ENCODE measurements at places on chromosomes 12 and 14.

GRCh38 chr14:33435911-33436689, 497.4 kb downstream of the NPAS3 start:
- peak; percentile 60 for DNase-seq

DNA sequence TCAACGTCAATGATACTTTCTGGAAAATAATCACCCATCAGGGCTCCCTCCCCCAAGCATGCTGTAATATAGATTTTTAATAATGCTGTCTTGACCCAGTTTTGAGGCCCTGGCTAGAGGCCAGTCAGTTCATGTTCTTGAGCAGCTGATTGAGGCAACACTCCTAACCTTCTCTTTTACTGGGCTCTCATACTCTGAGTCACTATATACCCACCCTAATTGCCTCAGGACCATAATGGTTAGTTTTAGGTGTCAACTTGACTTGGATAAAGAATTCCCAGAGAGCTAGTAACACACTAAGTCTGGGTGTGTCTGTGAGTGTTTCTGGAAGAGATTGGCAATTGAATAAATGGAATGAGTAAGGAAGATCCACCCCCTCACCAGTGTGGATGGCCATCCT, 527.0 kb upstream of the ATP2B1 start:
- no peak for DNase-seq

DNA sequence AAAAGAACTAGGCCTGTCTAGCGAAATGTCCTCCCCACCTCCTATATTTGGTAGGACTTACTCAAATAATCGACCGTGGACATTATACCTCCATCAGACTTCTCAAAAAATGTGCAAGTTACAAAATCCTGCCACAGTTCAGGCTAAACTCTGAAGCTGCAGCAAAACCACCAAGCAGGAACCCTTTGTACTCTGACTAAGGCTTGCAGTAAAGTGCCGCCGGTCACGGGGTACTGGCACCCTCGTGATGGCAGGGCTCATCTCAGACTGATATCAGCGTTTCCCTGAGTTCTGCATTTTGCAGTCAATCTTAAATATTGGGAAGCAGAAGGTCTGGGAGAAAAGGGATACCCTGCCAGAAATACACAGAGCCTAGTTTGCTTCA, 17.1 kb downstream of the SLC11A2 start:
- DNase-seq, result peak; percentile 80

- peak; percentile 38 for DNase-seq
These were observed 22.4 kb upstream of the CLEC2D start for GRCh38 chr12:9646794-9647781.

DNA sequence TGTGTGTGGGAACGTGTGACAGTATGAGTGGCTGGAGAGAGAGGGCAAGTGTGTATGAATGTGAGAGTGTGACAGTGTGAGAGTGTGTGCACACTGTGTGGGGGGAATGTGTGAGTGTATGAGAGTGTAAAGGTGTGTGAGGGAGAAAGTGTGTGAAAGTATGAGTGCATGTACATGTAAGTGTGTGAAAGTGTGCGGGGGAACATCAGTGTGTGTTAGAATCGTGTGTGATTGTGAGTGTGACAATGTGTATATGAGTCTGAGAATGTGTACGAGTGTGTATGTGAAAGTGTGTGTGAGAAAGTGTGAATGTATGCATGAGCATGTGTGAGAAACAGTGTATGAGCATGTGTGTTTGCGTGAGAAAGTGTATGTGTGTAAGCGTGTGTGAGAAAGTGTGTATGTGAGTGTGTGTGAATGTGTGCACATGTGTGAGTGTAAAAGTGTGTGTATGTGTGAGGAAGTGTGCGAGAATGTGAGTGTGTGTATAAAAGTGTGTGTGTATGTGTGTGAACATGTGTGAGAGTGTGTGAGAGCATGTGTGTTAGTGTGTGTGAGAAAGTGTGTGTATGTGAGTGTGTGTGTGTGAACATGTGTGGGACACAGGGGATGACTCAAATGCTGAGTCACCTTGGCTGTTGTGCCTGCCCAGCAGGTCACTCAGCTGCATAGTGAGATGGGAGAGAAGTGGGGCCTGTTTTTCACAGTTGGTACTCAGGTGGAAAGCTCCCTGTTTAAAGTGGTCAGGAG, 220.5 kb upstream of the TBX3 start:
- no peak for DNase-seq

DNA sequence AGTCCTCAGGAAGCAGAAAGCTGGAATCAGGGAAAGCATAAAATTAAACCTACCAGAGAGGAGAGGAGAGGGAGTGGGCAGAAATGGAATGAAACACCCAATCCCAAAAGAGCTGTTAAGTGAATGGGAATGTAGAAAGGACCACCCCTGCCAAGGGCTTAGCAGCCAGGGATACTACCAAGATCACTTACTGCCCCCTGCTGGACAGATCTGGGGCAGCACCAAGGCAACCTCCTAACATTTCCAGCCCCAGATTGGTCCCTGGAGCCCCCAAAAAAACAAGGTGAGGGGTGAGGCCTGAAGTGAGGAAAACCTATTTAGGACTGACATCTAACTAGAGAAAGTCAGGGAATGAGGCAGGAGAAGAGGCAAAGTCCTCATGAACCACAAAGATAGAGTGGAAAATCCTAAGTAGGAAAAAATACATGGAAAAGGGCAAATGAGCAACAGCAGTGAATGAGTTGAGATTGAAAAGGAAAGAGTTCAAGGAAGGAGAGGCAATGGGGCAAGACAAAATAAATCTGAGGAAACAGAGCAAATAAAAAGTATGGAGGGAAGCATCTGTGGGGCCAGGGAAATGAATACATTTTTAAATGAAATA, 11.2 kb upstream of the FKBP11 start:
- peak; percentile 85 for DNase-seq

DNA sequence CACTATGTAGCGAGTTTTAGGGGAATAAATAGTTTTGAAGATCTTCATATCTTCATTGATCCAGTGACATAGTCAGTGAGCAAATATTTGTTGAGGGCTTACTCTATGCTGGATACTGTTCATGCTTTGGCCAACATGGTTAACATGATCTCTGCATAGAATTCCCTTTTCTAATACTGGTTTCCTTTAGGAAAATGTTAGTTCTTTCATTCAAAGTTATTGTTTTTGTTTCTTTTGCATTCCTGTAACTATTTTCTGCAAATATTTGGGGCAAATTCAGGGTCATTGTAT, 226.5 kb downstream of the C12orf50 start:
- DNase-seq, result no peak

DNA sequence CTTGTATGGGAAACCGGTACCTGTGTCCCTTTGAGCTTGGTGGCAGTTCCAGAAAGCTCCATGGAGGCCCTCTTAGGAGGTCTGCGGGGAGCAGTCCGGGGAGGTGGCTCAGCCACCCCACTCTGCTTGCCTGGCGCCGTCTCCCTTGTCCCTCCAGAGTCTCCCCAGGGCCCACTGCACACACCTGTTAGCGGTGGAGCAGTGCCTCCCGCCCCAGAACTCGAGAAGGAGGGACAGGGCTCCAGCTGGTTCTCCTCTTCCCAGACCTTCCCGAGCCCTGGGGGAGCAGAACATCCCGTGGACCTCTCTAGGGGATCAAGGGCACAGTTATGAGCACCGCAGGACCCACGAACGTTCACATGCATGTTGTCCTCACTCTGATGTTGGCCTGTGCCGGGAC, 10.8 kb downstream of the ASPG start:
- DNase-seq, result no peak

DNA sequence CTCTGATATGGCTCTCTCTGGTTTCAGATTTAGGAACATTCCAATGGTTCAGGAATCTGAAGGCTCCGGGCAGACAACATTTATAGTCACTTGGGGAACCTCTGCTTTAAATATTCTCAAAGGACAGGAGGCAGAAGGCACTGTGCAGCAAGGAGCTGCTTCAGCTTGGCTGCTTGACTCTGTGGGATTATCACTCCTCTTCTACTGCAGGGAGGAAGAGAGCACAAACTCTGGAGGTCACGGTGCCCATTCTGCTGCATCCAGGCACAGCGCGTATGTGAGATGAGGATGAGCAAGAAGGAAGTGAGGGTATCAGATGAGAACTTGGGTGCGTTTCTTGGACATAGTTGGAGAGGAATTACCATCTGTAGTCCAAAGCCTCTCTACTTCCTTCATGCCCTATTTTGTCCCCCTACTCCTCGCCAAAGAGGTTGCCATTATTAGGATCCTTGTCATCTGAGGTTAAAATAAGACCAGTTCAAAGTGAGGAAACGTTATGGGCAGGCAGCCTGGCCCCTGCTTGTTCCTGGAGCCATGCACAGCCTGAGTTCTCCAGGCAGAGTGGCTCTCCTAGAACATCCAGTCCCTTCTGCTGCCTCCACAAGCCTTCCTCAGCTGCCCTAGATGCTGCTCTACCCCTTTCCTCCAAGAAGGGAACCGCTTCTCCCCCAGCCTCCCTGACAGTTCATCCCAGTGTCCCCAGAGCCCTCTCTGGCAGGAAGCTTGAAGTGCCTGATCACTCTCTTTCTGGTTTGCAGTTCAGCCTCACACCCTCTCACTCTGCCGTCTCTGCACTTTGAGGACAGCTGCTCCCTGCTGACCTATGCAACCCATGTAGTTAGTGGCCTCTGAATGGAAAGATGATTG, 12.5 kb downstream of the FGF6 start:
- DNase-seq, result no peak

GRCh38 chr12:29241821-29242591, 92.9 kb downstream of the FAR2 start:
- DNase-seq, result peak; percentile 93

GRCh38 chr14:78228702-78229327, 58.6 kb downstream of the NRXN3 start:
- no peak for DNase-seq

- DNase-seq, result no peak
These were observed 250.4 kb downstream of the FOXN3 start for GRCh38 chr14:89166633-89167032.

DNA sequence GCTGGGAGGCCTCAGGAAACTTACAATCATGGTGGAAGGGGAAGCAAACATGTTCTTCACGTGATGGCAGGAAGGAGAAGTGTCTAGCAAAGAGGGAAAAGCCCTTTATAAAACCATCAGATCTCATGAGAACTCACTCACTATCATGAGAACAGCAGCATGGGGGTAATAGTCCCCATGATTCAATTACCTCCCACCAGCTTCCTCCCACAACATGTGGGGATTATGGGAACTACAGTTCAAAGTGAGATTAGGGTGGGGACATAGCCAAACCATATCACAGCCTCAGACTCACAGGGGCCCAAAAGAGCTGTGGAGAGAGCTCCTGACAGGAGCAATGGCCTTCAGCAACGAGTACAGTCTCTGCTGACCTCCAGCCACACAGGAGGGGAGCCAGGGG, 151.4 kb downstream of the GXYLT1 start:
- DNase-seq, result no peak

- DNase-seq, result no peak
These were observed 15.6 kb upstream of the TTC7B start for GRCh38 chr14:90831821-90832220.

DNA sequence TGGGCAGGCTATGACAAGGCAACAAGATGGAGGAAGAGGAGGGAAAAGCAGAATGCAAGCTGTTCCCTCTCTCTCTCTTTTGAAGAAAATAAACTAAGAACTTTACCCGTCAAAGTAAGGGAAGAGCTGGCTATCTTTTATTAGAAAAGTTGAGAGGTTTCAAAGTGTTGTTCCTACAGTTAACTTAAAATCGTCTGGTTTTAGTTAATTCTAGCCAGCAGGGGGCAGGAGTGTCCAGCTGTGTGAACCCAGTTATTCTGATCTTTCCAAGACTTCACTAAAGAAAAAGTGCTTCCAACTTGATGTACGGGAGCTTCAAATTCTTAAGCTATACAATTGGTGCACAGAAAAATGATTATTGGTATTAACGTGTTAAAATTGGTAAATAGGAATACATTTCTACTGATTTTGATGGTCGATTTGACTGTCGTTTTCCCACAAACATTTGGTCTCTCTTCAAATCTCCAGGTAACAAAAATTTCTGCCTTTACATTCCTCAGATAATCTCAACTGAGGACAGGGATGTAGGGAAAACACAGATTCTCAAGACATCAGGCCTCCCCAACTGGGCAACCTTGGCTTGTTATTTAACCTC, 28.4 kb upstream of the MON2 start:
- peak; percentile 81 for DNase-seq

DNA sequence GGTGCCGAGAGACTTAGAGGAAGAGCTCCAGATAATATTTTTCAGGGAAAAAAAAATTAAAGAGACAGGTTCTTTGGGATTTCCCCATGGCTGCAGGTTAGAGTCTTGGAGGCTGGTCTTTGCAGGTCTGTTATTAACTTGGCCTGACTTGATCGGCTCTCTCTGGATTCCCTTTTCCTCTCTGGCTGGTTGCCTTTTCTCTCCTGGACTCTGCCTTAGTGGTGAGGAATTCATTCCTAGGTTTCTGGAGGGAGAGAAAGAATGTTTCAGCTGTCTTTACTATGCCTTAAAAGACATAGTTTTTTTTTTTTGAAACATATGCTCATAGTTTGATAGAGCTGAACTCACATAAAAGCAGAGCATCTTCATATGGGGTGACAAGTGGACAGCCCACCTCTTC, 336.3 kb downstream of the BMP4 start:
- DNase-seq, result no peak

GRCh38 chr12:91441246-91441645, 258.6 kb upstream of the DCN start:
- DNase-seq, result no peak

- no peak for DNase-seq
These were observed 183.8 kb upstream of the HMGA2 start for GRCh38 chr12:65640489-65640901.

GRCh38 chr14:66306101-66306500, 180.1 kb upstream of the CCDC196 start:
- no peak for DNase-seq

GRCh38 chr12:16506394-16506793, 99.6 kb downstream of the LMO3 start:
- DNase-seq, result no peak

GRCh38 chr14:28141662-28142061, 624.9 kb upstream of the FOXG1 start:
- DNase-seq, result no peak

DNA sequence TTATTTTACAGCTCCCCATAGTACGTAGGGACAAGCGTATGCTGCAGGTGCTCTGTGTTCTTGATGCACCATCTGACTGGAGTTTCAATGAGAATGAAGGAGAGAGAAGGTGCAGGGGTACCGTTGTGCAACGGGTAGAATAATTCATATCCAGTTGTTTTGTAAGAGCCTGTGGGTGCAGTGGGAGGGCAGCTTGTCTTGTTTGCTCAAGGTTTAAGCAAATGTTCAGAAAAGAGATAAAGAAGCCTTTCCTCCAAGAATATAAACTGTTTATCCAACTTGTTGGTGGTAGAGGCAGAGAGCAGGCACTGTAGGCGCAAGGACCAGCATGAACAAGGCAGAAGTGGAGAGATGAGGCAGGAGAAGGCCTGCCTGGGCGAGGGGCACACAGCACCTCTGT, 64.2 kb downstream of the ADCK1 start:
- DNase-seq, result no peak

GRCh38 chr14:92678766-92679165, 69.7 kb downstream of the LGMN start:
- DNase-seq, result no peak

DNA sequence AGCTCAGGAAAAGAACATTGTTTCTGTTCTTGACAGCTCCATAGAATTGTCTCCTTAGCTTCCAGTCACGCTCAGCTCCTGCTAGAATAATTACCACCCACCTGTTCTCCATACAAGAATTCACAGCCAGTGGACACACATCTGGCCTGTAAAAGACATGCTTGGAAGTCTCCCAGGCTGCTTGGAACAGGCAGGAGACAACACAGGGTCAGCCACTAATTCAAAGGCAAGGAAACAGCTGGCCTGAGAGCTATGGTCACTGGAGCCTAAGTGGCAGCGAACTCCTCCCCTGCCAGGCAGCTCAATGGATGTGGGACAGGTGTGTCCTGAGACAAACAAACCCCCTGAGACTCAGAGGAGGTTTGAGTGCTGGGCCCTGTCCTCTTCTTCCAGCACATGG, 22.9 kb upstream of the LTBP2 start:
- DNase-seq, result no peak
